ENCODE measurements at places on chromosomes 13 and 19. TPM values are rescaled to one million over a fixed set of nuclear protein-coding genes. Genes with fewer than 3 reads are reported as not detected.

NPHS1 gene
- not detected for total RNA-seq

ZNF600 gene
- total RNA-seq, result 8.5 TPM

PBX4 gene
- total RNA-seq, result 4.6 TPM

SYNE4 gene
- total RNA-seq, result 4.5 TPM

ZNF71 gene
- total RNA-seq, result 4.5 TPM

TMPRSS9 gene
- 0.28 TPM for total RNA-seq

DNA sequence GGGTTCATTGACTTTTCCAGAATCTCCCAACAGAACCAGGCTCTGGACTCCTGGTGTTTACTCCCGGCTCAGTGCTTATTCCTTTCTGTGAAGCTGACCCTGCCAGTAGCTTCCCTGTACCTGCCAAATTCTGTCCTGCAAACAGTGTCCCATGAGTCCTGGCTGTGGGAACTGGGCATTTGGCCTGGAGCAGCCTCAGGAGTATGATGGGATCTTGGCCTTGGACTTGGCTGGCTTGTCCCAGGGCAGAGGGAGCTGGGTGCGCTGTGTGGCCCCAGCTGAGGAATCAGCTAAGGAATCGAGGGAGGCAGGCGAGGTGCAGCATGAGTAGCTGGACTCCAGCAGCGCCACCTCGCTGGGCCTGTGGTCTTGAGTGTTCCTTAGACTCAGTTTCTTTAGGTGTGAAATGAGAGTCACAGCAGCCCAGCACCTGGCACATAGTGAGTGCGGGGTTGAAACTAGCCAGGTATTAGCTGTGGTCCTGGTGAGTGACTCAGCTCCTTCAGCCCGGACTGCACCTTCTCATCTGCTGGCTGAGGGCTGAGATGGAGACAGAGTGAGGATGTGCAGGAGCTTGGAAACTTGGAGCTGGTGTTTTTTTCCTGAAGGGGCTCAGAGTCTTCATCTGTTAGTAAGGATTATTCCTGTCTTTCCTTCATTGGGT lies 10.4 kb downstream of the CLASRP start:
- DNase-seq, result no peak

DNA sequence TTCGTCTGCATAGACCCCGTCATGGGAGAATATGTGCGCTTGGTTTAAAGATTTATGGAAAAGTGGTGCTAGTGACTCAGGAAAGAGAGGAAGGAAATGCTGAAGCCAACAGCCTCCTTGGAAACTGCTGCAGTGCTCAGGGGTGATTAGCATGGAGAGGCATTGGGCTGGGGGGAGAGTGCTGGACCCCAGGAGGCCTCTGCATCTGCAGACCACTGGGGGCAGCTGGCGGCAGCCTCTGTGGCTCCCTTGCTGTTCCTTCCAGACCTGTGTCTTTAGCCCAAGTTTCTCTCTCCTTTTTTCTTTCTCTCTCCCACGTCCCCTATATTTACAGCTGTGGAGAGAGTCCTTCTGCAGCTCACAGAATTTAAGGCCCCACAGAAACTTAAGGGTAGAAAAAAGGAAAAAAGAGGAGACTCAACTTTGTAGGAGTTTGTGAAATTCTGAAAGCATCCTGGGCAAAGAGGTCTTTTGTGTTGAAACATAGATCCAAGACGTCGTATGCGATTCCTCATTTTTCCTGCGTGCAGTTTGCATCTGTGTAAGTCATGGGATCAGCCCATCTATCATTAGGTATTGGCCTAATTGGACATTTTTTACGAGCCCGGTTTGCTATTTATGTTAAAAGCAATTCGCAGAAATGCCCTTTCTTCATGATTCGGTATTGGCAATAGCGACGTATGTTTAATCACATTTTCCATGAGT lies 116.2 kb upstream of the ZNF536 start:
- DNase-seq, result no peak

DNA sequence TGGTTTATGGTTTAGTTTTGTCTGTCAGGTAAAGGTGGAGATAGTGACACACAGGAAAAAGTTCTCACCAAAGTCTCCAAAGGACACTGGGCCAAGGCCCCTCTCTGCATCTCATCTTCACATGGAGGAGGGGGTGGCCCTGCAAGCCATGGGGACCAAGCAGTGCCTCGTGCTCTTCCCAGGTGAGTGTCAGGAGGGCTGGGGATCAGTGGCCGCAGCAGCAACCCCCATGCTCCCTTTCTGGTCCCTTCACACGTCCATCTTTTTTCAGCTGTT lies 88.0 kb downstream of the RGCC start:
- DNase-seq, result no peak

GRCh38 chr13:25652764-25653163 lies 281.0 kb downstream of the ATP8A2 start:
- DNase-seq, result no peak

DNA sequence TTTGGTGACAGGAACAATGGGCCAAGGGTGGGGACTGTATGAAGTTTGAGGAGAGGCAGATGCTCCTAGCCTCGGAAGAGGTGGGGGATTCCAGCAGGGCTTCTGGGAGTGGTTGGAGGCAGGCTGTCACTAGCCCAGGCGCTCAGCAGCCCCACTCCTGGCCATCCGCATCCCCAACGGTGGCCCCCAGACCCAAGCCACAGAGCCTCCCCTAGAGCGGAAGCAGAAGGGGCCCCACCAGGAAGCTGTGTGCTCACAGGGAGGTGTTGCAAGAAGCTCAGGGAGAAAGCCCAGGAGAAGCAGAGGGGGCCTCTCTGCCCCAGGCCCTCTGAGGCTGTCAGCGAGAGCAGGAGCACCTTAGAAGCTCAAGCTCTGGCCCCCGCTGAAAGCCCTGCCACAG lies 8.3 kb downstream of the PRAM1 start:
- peak; percentile 45 for DNase-seq

GRCh38 chr19:42088471-42089190 lies 12.7 kb downstream of the ZNF574 start:
- DNase-seq, result no peak

DNA sequence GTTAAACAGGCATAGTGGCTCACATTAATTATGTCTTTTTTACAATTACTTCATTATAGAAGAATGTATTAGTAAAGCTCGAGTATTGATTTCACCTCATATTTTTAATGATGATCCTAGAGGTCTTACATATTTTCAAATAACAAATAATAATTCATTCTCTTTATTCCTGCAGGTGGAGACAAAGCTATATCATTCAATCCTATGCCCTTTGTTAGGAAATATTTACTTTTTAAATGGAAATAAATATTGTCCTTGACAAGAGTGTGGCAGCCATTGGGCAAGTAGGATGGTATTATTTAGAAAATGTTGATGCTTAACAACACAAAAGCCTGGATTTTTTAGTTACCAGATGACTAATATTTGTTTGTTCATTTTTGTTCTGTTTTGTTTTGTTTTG lies 127.6 kb downstream of the COG6 start:
- DNase-seq, result peak; percentile 24

DNA sequence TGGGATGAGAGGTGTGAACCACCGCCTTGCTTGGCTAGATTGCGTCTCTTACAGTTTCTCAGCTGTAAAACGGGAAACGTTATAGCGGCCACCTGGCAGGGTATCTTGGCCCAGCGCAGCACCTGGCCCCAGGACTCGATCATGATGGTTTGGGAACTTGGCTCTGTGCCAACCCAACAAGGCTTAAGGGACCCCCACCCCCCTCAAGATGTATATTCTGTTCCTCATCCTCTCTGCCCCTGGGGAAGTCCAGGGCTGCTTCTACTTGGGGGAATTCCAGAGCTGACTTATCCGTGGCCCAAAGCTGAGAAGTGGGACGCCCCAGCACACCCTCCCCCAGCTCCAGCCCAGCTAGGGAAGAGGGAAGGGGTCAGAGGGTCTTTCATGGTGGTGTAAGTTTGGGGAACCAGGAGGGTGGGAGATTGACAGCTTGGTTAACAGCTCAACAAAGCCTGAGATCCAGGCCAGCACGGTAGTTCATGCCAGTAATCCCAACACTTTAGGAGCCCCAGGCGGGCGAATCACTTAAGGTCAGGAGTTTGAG lies 695 bp downstream of the ICAM1 start:
- peak; percentile 90 for DNase-seq

- no peak for DNase-seq
Measured at GRCh38 chr19:39319892-39320248, 793 bp downstream of the LRFN1 start.

- DNase-seq, result peak; percentile 91
Measured at GRCh38 chr19:2223959-2224358, 12.2 kb downstream of the PLEKHJ1 start.

DNA sequence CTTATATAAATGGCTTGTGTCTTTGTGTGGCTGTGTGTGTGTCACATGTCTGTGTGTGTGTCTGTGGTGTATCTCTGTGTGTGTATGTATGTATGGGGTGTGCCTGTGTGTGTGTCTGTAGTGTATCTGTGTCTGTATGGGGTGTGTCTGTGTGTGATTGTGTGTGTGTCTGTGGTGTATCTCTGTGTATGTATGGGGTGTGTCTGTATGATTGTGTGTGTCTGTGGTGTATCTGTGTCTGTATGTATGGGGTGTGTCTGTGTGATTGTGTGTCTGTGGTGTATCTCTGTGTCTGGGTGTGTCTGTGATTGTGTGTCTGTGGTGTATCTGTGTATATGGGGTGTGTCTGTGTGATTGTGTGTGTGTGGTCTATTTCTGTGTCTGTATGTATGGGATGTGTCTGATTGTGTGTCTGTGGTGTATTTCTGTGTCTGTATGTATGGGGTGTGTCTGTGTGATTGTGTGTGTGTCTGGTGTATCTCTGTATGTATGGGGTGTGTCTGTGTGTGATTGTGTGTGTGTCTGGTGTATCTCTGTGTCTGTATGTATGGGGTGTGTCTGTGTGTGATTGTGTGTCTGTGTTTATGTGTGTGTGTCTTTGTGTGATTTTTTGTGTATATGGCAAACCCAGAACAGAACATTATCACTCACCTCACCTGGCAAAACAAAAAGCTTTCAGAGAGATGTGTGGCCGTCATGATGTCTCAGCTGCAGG lies 56.1 kb upstream of the MCF2L start:
- no peak for DNase-seq

DNA sequence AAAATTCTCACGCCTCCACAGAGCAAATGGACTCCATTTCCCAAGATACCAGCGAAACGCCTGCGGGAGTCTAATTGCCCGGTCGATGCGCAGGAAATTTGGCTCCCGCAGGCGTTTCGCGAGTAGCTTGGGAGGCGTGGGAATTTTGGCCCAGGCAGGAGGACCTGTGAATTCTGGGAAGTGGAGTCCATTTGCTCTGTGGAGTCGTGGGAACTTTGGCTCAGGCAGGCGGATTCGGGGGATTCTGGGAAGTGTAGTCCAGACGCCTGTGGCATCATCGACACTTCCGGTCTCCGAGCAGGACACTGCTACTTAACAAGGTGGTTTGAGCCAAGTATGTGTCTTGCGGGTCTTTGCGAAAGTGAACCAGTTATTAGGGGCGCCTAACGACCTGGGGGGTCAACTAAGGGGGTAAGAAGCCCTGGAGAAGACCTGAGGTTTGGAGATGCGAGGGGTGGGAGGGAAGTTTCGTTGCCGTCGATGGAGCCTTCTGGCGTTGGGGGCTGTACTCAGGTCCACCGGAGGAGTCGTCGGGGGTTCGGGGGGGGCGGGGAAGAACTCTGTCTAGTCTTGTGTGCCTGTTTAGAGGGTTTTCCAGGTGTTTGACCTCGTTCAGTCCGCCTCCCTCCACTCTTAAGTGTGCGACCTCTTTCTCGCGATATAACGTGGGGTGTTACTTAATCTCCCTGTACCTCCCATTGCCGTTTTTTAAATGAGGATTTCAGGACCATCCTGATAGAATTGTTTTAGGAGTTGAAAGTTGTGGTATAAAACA lies at the start of gene ZNF155:
ZNF155 (plus strand) TSS at position 277 of the 775 bp plus-strand sequence. CDS start 4,356 bp downstream, outside the sequence.
- no peak for DNase-seq

DNA sequence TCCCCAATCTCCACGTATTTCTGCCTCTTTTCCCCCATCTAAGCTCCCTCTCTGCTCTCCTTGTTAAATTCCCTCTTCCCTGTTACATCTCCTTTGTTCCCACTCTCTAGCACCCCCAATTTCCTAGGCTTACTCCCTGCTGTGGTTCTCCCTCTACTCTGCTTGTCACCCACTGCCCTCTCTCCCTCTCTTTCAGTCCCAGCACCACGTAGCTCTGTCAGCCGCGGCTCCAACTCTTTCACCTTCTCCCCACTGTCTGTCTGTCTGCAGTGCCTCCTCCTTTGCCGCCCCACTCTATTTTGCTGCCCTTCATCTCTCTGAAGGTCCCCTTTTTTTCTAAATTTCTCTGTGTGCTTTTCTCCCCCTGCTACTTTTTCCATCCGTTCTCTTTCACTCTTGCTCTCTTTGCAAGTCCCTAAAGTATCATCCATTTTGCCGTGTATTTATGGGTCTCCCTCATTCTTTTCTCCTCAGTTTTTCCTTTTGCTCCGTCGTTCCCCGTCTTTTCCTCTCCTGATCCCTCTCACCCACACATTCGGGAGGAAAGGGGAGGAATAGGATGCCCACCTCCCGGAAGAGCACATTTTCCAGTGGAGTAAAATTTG lies 937 bp downstream of the ZNF841 start:
- no peak for DNase-seq

- DNase-seq, result peak; percentile 5
Measured at GRCh38 chr13:45705918-45706317, 3.8 kb downstream of the CBY2 start.

DNA sequence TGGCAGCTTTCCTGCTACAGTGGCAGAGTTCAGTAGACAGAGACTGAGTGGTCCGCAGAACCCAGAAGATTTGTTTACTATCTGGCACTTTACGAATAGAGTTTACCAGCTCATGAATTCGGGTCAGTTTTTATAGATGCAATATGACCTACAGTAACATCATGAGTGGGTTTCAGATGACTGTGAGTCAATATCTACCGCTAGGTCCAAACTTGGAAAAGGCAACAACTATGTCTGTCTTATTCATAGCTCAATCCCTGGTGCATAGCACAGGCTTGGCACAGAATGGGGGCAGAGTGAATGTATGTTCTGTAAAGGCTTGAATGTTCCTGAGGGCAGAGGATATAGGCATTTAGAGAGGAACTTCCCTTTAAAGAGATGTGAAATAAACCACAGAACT lies 65.2 kb downstream of the RAP2A start:
- DNase-seq, result no peak

- no peak for DNase-seq
Measured at GRCh38 chr19:49954933-49955332, 6.0 kb downstream of the SIGLEC11 start.

GRCh38 chr19:47158879-47159503 lies 28.4 kb downstream of the SAE1 start:
- no peak for DNase-seq

- peak; percentile 64 for DNase-seq
Measured at GRCh38 chr19:6740589-6741343, 1.3 kb downstream of the TRIP10 start.
